Dermis microvascular lymphatic vessel endothelial cell (primary cell): ENCODE measurements at places on chromosomes 4 and X. TPM values are rescaled to one million over a fixed set of nuclear protein-coding genes. Genes with fewer than 3 reads are reported as not detected.

DNA sequence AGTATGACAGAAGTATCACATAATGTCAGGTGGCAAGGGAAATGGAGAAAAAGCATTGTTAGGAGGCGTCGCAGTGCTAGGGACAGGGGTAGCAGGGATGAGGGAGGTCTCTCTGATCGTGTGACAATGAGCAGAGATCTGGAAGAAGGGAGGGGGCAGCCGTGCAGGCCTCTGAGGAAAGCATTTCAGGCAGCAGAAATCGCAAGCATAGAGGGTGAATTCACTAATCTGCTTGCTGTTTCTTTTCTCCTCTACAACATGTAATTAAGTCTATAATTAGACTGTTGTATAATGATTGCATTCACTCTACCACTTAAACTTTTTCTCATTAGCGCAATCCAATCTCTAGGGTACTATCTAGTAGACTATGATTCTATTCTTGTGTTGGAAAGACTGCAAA is 9.1 kb downstream of the CYP4V2 start:
- DNase-seq: no peak

DNA sequence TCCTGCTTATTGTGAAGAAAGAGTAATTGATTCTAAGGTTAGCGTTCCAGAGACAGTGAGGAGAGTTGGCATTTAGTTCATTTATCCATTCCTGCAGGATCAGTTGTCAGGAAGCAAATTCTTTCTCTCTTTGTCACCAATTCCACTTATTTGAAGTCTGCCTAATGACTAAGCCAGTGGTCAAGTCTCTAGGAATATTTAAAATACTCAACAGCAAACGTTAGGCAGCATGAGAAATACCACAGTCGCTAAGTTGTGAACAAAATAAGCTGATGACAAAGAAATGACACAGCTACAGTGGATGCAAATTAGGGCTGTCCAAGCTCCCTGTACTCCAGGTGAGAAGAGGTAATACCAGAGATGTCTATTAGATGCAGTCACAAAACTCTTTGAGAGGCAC is 6.6 kb upstream of the MAGEB17 start:
- DNase-seq: peak; percentile 17

DNA sequence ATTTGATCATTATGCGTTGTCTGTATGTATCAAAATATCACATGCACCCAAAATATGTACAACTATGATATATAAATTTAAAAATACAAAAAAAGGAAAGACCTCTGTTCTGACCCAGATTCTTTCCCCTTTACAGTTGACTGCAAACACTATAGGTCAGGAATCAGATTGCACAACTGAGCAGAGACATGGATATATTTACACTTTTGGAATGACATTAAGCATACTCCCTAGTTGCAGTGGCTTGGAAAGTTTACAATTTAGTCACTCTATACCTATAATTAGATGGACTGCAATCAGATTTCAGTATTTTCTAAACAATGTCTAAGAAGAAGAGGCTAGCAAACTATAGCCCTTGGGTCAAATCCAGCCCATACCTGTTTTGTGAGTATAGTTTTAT is 98.5 kb upstream of the INPP4B start:
- no peak for DNase-seq

DNA sequence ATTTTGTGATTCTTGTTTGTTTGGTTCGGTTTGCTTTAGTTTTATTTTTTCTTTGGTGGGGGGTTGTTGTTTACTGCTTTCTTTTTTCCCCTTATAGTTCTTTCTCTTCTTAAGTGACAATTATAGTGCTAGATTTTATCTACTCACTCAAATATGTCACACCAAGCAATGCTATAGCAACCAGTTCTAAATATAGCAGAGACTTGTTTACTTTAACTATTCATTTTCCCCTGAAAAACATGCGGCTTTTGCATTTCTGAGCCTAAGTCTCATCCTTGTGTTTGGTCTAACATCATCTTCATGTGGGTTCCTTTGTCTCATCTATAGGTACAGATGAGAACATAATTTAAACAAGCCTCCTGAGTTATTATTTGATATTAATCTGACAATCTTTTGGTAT is 676.6 kb downstream of the FAT4 start:
- no peak for DNase-seq

The IL2RG gene
- total RNA-seq: 0.13 and 0.25 TPM in 2 replicates

The MEPE gene
- total RNA-seq: not detected in 2 replicates

- no peak for DNase-seq
Measured at GRCh38 chrX:29281078-29281742, 694.0 kb downstream of the IL1RAPL1 start.

GRCh38 chr4:38574559-38575333 is 89.3 kb upstream of the KLF3 start:
- DNase-seq: no peak

The DOK7 gene
- under 0.01 TPM in 1 of 2 replicates, not detected in the other for total RNA-seq

GRCh38 chr4:57194068-57194611 is 84.0 kb upstream of the IGFBP7 start:
- DNase-seq: no peak
